Calu3 (cell line): ENCODE measurements at places on chromosomes 2 and 18. TPM values are rescaled to one million over a fixed set of nuclear protein-coding genes. Genes with fewer than 3 reads are reported as not detected.

The ACTG2 gene
- total RNA-seq, result not detected in 2 replicates

DNA sequence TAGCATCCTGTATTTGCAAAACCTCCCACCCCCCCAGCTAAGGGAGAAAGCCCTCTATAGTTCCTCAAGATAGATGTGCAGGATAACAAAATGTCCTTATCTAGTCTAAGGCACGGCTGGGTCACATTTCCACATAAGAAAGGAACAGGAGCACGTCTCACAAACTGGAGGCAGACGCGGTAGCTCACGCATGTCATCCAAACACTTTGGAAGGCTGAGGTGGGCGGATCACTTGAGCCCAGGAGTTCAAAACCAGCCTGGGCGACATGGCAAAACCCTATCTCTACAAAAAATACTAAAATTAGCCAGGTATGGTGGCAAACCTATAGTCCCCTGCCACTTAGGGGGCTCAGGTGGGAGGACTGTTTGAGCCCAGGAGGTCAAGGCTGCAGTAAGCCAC, 9.3 kb downstream of the SF3B1 start:
- H3K4me1 ChIP-seq, result peaks cover 40% of the 10 kb centered on the region
- H3K36me3 ChIP-seq, result peaks cover 46% of the 10 kb centered on the region
- DNase-seq, result no peak
- H3K27ac ChIP-seq, result peak overlapping the region; percentile 27
- no peaks in the 10 kb centered on the region for H3K27me3 ChIP-seq

- H3K4me1 ChIP-seq, result no peaks in the 10 kb centered on the region
- DNase-seq, result no peak
- H3K36me3 ChIP-seq, result no peaks in the 10 kb centered on the region
These were observed 13.6 kb upstream of the IRS1 start for GRCh38 chr2:226813148-226813701.

- DNase-seq, result no peak
- peaks cover 14% of the 10 kb centered on the region for H3K4me1 ChIP-seq
- H3K36me3 ChIP-seq, result no peaks in the 10 kb centered on the region
- no peak overlapping the region for H3K4me3 ChIP-seq
- H3K27me3 ChIP-seq, result no peaks in the 10 kb centered on the region
These were observed 58.4 kb upstream of the PGAP1 start for GRCh38 chr2:196984903-196985302.

The OLA1 gene
- 102 and 124 TPM in 2 replicates for total RNA-seq

- no peak for DNase-seq
- no peak overlapping the region for H3K4me3 ChIP-seq
- H3K27ac ChIP-seq, result no peak overlapping the region
- no peaks in the 10 kb centered on the region for H3K27me3 ChIP-seq
- H3K4me1 ChIP-seq, result no peaks in the 10 kb centered on the region
- H3K36me3 ChIP-seq, result no peaks in the 10 kb centered on the region
These were observed 385.9 kb downstream of the TNS1 start for GRCh38 chr2:217616936-217617335.

GRCh38 chr18:37948471-37948870, 382.9 kb upstream of the CELF4 start:
- H3K36me3 ChIP-seq, result no peaks in the 10 kb centered on the region
- no peak overlapping the region for H3K27ac ChIP-seq
- no peaks in the 10 kb centered on the region for H3K4me1 ChIP-seq
- H3K4me3 ChIP-seq, result no peak overlapping the region

DNA sequence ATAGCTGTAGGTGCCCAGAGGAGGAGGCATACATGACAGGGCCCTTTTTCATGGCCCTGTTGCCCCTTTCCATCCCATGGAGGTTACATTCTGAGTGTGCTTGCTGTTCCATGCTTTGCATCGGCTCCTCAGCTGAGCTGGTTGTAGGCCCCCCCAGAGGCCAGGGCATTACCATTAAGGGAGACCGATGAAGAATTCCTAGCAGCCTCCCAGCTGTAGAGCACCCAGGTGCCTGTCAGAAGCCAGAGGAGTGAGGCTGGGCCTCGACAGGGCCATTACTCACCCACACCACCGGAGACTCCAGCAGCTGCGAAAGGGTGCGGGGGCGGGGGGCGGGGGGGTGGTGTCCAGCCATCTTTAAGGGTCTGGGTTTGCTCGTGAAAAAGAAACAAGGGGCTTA, 72.2 kb downstream of the GALNT14 start:
- no peaks in the 10 kb centered on the region for H3K36me3 ChIP-seq
- H3K27ac ChIP-seq, result no peak overlapping the region
- no peak for DNase-seq
- peaks cover 24% of the 10 kb centered on the region for H3K4me1 ChIP-seq
- H3K4me3 ChIP-seq, result no peak overlapping the region
- H3K27me3 ChIP-seq, result no peaks in the 10 kb centered on the region

DNA sequence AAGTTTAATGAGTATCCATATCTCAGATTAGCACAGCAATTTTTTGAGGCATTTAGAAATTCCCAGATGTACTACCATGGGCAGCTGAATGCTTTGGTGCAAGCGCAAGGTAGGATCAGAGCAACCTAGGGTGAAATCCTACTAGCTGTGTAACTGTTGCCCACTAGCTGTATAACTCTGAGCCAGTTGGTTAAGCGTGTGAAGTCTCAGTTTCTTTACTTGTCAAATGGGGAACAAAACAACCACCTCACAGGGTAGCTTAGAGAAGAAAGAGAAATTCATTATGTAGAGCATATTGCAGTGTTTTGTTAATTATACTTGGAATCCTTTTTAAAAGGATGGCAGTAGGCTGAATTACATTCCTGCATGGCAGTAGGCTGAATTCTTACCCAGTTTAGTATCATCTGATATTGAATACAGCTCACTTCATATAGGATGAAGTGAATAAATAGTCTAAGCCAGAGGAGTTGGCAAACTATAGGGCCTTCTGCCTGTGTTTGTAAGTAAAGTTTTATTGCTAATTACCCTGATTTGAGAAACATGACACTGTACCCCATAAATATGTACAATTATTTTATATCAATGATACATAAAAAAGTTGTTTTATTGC, 180.7 kb downstream of the PLCL1 start:
- no peaks in the 10 kb centered on the region for H3K36me3 ChIP-seq
- no peaks in the 10 kb centered on the region for H3K4me1 ChIP-seq
- DNase-seq, result no peak
- H3K27me3 ChIP-seq, result no peaks in the 10 kb centered on the region

- no peaks in the 10 kb centered on the region for H3K27me3 ChIP-seq
- H3K4me3 ChIP-seq, result no peak overlapping the region
- H3K4me1 ChIP-seq, result peaks cover 39% of the 10 kb centered on the region
- peaks cover 21% of the 10 kb centered on the region for H3K36me3 ChIP-seq
- no peak for DNase-seq
These were observed 51.0 kb downstream of the NPAS2 start for GRCh38 chr2:100870652-100871531.

GRCh38 chr2:172484253-172484652, 56.9 kb downstream of the ITGA6 start:
- H3K27me3 ChIP-seq, result no peaks in the 10 kb centered on the region
- H3K36me3 ChIP-seq, result peaks cover 67% of the 10 kb centered on the region
- peaks cover 19% of the 10 kb centered on the region for H3K4me1 ChIP-seq
- H3K27ac ChIP-seq, result no peak overlapping the region

DNA sequence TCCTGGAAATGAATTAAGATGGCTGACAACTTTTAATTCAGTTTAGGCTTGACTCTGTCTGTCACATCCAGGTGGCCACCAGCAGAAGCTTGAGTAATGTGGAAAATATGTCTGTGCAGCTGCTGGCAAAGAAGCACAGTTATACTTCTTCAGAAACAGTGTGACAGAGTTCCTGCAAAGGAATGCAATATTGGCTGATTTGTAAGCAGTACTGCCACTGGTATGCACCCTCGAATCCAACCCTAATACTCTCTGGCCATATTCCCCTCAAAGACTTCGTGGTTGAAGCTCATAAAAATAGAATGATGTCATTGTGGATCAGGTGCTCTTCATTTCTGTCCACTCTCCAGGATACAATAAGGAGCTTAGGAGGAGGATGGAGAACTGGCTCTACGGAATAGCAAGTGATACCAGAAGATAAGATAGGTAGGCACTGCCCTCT, 86.2 kb downstream of the METTL8 start:
- DNase-seq, result peak; percentile 16
- no peak overlapping the region for H3K4me3 ChIP-seq
- H3K27me3 ChIP-seq, result no peaks in the 10 kb centered on the region
- H3K4me1 ChIP-seq, result peaks cover 26% of the 10 kb centered on the region

The KCNG3 gene
- total RNA-seq, result 0.73 and 0.94 TPM in 2 replicates

The HRH4 gene
- total RNA-seq, result 0.09 TPM in 1 of 2 replicates, not detected in the other

DNA sequence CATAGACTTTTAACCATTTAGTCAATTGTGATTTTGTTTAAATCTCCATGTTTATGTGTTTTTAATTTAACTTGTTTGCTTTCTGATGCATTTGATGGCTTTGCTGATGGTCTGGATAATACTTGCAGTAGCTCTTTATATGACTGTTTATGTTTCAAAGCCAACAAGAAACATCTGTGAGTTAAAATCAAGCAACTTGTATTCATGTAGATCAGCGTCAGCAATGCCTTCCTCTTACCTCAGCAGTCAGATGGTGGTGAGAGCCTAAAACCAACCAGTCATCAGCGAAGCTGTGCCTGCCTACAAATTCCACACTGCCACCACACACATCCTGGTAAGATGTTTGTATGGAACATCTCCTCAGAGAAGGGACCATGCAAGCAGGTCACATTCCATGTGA, 231.9 kb downstream of the PTGR3 start:
- H3K27ac ChIP-seq, result no peak overlapping the region
- no peak overlapping the region for H3K4me3 ChIP-seq
